ENCODE measurements at places on chromosomes 6 and 20. TPM values are rescaled to one million over a fixed set of nuclear protein-coding genes. Genes with fewer than 3 reads are reported as not detected.

DNA sequence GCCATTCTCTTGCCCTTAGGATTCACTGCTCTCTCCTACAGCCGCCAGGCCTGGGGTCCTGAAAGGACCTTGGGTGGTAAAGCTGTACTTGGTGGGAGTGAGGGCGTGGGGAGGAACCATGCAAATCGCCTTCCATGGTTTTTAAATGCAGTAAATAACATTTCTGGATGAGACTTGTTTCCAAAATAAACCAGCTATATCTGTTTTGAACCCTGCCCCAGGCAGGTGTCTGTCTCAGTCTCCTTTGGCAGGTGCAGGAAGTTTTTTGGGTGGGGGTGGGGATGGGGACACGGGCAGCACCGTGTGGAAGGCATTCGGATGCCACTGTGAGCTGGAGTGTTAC is 14.3 kb downstream of the ITPA start:
- H3K27ac ChIP-seq = peak overlapping the region; percentile 88
- peaks cover 13% of the 10 kb centered on the region for H3K36me3 ChIP-seq
- peaks cover 22% of the 10 kb centered on the region for H3K4me1 ChIP-seq
- DNase-seq = no peak
- H3K27me3 ChIP-seq = no peaks in the 10 kb centered on the region
- no peak overlapping the region for H3K4me3 ChIP-seq

DNA sequence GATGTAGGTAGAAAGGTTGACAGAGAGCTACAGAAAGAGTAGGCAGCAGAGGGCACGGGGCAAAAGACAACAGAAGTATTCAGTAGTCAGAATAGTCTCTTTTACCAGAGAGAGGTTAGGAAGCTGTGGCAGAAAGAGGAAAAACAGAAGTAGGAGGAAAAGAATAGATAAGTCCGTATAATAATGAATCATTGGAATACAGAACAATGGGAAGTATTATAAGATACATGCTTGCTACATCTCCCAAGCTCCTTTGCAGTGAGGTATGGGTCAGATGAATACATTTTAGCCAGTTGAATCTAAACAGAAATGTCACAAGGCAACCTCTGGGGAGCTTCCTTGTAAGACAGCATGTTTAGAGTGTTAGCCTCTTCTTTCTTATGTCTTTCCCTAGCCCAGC is 570.5 kb upstream of the CITED2 start:
- H3K4me3 ChIP-seq = no peak overlapping the region
- no peaks in the 10 kb centered on the region for H3K4me1 ChIP-seq
- no peak for DNase-seq
- no peaks in the 10 kb centered on the region for H3K27me3 ChIP-seq
- H3K36me3 ChIP-seq = no peaks in the 10 kb centered on the region
- no peak overlapping the region for H3K27ac ChIP-seq

- H3K4me1 ChIP-seq = peaks cover 41% of the 10 kb centered on the region
- peak overlapping the region; percentile 100 for H3K4me3 ChIP-seq
- H3K36me3 ChIP-seq = peaks cover 56% of the 10 kb centered on the region
- no peak for DNase-seq
- peaks cover 4% of the 10 kb centered on the region for H3K27me3 ChIP-seq
Observed at GRCh38 chr6:26126394-26127235, 39.4 kb downstream of the HFE start.

DNA sequence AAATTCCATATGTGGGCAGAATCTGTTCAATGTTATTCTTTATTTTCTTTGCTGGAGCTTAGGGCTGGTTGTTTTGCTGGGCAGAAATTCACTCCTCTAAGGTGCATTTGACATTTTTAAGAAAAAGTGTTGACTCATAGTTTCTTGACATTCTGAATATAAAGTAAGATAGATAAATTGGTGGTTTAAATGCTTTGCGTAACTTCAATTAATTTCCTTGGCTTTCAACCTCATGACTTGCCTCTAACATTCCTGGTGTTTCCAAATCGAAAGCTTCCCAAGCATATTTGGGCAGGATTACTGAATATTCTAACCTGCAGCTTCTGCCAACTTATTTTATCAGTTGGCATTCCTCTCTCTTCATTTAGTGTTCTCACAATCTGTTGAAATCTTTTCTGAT is 718.7 kb upstream of the ADGRB3 start:
- no peak overlapping the region for H3K4me3 ChIP-seq
- DNase-seq = no peak
- H3K4me1 ChIP-seq = no peaks in the 10 kb centered on the region
- no peaks in the 10 kb centered on the region for H3K27me3 ChIP-seq
- H3K27ac ChIP-seq = no peak overlapping the region
- H3K36me3 ChIP-seq = no peaks in the 10 kb centered on the region

DNA sequence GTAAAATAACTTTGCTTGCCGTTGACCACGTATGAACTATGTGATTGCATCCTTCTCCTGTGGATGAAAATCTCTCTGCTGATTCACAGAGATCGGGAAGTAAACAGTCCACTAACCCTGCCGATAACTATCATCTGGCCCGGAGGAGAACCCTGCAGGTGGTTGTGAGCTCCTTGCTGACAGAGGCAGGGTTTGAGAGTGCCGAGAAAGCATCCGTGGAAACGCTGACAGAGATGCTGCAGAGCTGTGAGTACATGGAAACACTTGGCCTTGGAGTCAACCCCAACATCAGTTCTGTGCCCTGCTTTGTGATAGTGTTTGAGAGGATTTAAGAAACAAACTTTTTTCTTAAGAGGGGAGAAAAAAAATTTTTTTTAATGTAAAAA is 937 bp downstream of the TAF8 start:
- peaks cover 70% of the 10 kb centered on the region for H3K4me1 ChIP-seq
- H3K27ac ChIP-seq = peak overlapping the region; percentile 83
- no peak for DNase-seq
- H3K4me3 ChIP-seq = peak overlapping the region; percentile 87
- H3K27me3 ChIP-seq = no peaks in the 10 kb centered on the region

DNA sequence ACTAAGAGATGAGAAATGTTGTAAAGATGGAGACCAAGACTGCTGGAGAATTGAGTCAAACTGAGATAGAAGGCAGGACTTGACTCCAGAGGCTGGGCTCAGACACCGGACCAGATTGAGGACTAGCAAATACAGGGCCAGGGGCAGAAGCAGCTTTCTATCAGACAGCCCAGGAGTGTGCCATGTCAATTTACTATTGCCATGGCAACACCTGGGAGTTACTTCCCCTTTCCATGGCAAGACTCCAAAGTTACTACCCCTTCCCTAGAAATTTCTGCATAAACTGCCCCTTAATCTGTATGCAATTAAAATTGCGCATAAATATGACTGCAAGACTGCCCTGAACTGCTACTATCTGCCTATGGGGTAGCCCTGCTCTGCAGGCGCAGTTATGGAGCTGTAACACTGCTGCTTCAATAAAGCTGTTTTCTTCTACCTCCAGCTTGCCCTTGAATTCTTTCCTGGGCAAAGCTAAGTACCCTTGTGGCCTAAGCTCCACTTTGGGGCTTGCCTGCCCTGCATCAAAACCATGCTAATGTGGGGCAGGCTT is 90.1 kb upstream of the EDN1 start:
- no peak for DNase-seq
- H3K27ac ChIP-seq = no peak overlapping the region
- H3K27me3 ChIP-seq = no peaks in the 10 kb centered on the region

GRCh38 chr6:1802491-1803395 is 193.0 kb downstream of the FOXC1 start:
- no peaks in the 10 kb centered on the region for H3K36me3 ChIP-seq
- H3K4me3 ChIP-seq = no peak overlapping the region
- no peaks in the 10 kb centered on the region for H3K27me3 ChIP-seq
- H3K4me1 ChIP-seq = peaks cover 4% of the 10 kb centered on the region
- DNase-seq = no peak
- no peak overlapping the region for H3K27ac ChIP-seq

DNA sequence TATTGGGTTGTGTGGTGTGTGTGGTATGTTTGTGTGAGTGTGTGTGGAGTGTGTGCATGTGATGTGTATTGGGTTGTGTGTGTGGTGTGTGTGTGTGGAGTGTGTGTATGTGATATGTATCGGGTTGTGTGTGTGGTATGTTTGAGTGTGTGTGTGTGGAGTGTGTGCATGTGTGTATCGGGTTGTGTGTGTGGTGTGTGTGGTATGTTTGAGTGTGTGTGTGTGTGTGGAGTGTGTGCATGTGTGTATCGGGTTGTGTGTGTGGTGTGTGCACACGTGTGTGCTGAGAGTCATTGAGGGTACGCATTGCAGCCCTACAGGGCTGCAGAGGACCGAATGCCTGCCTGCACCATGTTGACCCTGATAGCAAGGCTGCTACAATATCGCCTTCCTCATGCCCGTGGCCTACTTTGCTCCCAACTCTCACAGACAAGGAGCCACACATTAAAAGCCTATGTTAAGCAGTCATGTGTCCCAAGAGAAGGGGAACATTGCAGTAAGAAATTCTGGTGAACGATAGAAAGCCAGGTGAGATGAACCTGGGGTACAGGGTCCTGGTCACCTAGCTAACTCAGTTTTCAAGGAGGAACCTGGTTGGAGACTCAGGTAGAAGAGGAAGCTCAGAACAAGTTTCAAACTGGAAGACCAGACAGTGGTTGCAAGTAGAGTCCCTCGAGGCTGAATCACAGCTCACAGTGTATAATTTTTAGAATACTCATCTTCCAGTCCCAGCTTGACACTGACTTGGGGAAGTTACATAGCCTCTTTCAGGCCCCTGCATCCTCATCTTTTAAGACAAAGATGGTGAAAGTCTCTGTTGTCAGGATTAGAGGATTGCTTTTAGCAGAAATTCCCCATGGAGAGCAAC is 45.7 kb upstream of the TMEM170B start:
- H3K4me1 ChIP-seq = peaks cover 2% of the 10 kb centered on the region
- H3K36me3 ChIP-seq = no peaks in the 10 kb centered on the region
- peaks cover 2% of the 10 kb centered on the region for H3K27me3 ChIP-seq
- H3K27ac ChIP-seq = no peak overlapping the region

- H3K27ac ChIP-seq = no peak overlapping the region
- no peaks in the 10 kb centered on the region for H3K4me1 ChIP-seq
- peaks cover 44% of the 10 kb centered on the region for H3K36me3 ChIP-seq
- DNase-seq = no peak
- H3K4me3 ChIP-seq = no peak overlapping the region
Observed at GRCh38 chr20:1163653-1164052, 21.1 kb downstream of the TMEM74B start.

- H3K4me3 ChIP-seq = no peak overlapping the region
- DNase-seq = no peak
- peak overlapping the region; percentile 68 for H3K27ac ChIP-seq
- peaks cover 5% of the 10 kb centered on the region for H3K27me3 ChIP-seq
- H3K4me1 ChIP-seq = peaks cover 35% of the 10 kb centered on the region
Observed at GRCh38 chr6:33080127-33081089, 4.6 kb downstream of the HLA-DPB1 start.

- no peak for DNase-seq
- no peaks in the 10 kb centered on the region for H3K4me1 ChIP-seq
- no peak overlapping the region for H3K4me3 ChIP-seq
- H3K36me3 ChIP-seq = no peaks in the 10 kb centered on the region
- peaks cover 2% of the 10 kb centered on the region for H3K27me3 ChIP-seq
- no peak overlapping the region for H3K27ac ChIP-seq
Observed at GRCh38 chr6:139882234-139882633, 507.8 kb upstream of the CITED2 start.

- no peak overlapping the region for H3K4me3 ChIP-seq
- H3K27ac ChIP-seq = no peak overlapping the region
- no peaks in the 10 kb centered on the region for H3K4me1 ChIP-seq
- H3K36me3 ChIP-seq = no peaks in the 10 kb centered on the region
Observed at GRCh38 chr20:60171738-60172137, 213.5 kb downstream of the CDH26 start.

GRCh38 chr6:158205169-158205944 is 37.2 kb downstream of the GTF2H5 start:
- H3K36me3 ChIP-seq = peaks cover 4% of the 10 kb centered on the region
- H3K27ac ChIP-seq = peak overlapping the region; percentile 50

GRCh38 chr6:136564180-136564579 is 14.0 kb upstream of the MAP7 start:
- peaks cover 37% of the 10 kb centered on the region for H3K36me3 ChIP-seq
- DNase-seq = no peak
- no peak overlapping the region for H3K27ac ChIP-seq

DNA sequence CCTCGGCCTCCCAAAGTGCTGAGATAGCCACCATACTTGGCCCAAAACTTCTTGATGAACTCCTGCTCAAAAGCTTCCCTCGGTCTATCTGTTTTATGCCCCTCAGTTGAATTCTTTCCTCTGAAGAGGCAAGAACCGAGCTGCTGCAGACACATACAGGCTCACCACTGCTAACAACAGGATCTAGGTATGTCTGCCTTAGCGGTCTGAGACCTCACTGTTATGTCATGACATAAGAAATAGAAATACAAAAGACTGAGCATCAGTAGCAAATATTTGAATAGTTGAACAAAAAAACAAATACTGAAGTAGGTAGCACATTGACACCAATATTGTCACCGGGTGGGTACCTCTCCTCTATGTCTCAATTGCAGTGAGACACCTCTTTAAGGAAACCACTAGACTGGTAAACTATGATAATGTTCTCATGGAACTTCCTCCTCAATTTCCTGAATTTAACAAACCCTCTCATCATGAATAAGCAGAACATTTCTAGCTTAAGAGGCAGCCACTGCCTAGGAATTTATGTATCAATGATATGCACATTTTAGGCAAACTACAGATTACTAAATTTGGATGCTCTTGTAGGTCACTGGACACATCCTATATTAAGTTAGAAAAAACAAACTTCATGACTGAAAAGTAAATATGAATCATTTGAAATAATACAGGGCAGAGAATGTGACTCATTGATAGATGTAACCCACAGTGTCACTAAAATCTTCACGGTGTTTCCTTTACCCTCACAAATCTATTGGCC is 9.4 kb upstream of the STXBP5 start:
- no peaks in the 10 kb centered on the region for H3K27me3 ChIP-seq
- peak overlapping the region; percentile 14 for H3K27ac ChIP-seq
- peaks cover 16% of the 10 kb centered on the region for H3K4me1 ChIP-seq
- H3K36me3 ChIP-seq = no peaks in the 10 kb centered on the region
- DNase-seq = no peak

GRCh38 chr20:58102261-58102660 is 126.2 kb downstream of the ANKRD60 start:
- no peak overlapping the region for H3K4me3 ChIP-seq
- DNase-seq = no peak
- H3K4me1 ChIP-seq = no peaks in the 10 kb centered on the region
- H3K27me3 ChIP-seq = no peaks in the 10 kb centered on the region

GRCh38 chr6:158831571-158831970 is 12.4 kb upstream of the EZR start:
- no peaks in the 10 kb centered on the region for H3K36me3 ChIP-seq
- H3K27ac ChIP-seq = no peak overlapping the region
- H3K4me3 ChIP-seq = no peak overlapping the region
- no peak for DNase-seq
- peaks cover 4% of the 10 kb centered on the region for H3K4me1 ChIP-seq

GRCh38 chr6:101730954-101731353 is 337.4 kb downstream of the GRIK2 start:
- peaks cover 5% of the 10 kb centered on the region for H3K4me1 ChIP-seq
- no peaks in the 10 kb centered on the region for H3K27me3 ChIP-seq
- DNase-seq = no peak
- no peaks in the 10 kb centered on the region for H3K36me3 ChIP-seq
- no peak overlapping the region for H3K4me3 ChIP-seq
- H3K27ac ChIP-seq = no peak overlapping the region

Gene FAM83D
- 22.5 TPM for total RNA-seq

Gene RIMS1
- not detected for total RNA-seq

Gene LRRC1
- total RNA-seq = 3.7 TPM

Gene EYA2
- not detected for total RNA-seq

Gene TSPO2
- total RNA-seq = not detected

Gene ABHD16A
- 54.1 TPM for total RNA-seq

Gene TFAP2A
- total RNA-seq = not detected

Gene FRK
- total RNA-seq = 0.02 TPM

Gene MRAP2
- total RNA-seq = not detected

Gene SPAG4
- total RNA-seq = 1.9 TPM

Gene EYA4
- total RNA-seq = not detected
